CD4-positive, CD25-positive, alpha-beta regulatory T cell (primary cell): ENCODE measurements at places on chromosomes 3 and 15.

DNA sequence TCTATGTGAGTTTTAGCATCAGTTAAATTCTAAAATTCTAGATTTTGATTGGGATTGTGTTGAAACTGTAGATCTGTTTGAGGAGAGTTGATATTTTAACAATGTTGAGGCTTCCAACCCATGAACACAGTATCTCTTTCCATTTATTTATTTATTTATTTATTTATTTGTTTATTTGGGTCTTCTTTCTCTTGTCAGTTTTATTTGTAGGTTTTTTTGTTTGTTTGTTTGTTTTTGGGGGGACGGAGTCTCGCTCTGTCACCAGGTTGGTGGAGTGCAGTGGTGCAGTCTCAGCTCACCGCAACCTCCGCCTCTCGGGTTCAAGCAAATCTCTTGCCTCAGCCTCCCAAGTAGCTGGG is 25.3 kb downstream of the MRAS start:
- no peak for DNase-seq

- DNase-seq: no peak
Observed at GRCh38 chr3:64238971-64239667, 13.9 kb upstream of the PRICKLE2 start.

DNA sequence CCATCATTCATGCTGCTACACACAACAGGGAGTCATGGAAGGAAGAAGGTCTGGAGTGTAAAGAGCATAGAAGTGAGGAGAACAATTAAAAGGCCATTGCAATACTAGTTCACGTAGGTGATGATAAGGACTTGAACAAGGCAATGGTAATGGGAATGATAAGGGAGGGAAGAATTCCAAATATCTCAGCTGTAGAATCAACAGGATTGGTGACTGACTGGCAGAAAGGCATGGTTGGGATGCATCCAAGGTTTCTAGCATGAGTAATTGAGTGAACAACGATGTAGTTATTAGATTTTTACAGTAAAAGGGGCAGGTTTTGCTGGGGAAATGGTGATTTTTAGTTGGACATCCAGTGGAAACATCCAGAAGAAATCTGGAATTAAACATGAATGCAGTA is 2.4 kb upstream of the SEC62 start:
- no peak for DNase-seq

- no peak for DNase-seq
Observed at GRCh38 chr3:67154429-67154828, 156.3 kb downstream of the KBTBD8 start.

- DNase-seq: no peak
Observed at GRCh38 chr15:69081310-69082004, 67.0 kb downstream of the NOX5 start.

GRCh38 chr15:100997442-100997841 is 78.3 kb downstream of the LRRK1 start:
- no peak for DNase-seq

GRCh38 chr3:42428830-42429229 is 18.4 kb upstream of the LYZL4 start:
- no peak for DNase-seq

GRCh38 chr3:54168451-54168850 is 46.1 kb downstream of the CACNA2D3 start:
- DNase-seq: no peak

GRCh38 chr3:129428376-129429079 is at the start of gene EFCAB12:
TSS of gene EFCAB12 (minus strand) at chr3:129428636. CDS start at chr3:129428488, 148 bp downstream.
- DNase-seq: peak; percentile 92

- no peak for DNase-seq
Observed at GRCh38 chr3:130933801-130934345, 40.0 kb downstream of the ATP2C1 start.

DNA sequence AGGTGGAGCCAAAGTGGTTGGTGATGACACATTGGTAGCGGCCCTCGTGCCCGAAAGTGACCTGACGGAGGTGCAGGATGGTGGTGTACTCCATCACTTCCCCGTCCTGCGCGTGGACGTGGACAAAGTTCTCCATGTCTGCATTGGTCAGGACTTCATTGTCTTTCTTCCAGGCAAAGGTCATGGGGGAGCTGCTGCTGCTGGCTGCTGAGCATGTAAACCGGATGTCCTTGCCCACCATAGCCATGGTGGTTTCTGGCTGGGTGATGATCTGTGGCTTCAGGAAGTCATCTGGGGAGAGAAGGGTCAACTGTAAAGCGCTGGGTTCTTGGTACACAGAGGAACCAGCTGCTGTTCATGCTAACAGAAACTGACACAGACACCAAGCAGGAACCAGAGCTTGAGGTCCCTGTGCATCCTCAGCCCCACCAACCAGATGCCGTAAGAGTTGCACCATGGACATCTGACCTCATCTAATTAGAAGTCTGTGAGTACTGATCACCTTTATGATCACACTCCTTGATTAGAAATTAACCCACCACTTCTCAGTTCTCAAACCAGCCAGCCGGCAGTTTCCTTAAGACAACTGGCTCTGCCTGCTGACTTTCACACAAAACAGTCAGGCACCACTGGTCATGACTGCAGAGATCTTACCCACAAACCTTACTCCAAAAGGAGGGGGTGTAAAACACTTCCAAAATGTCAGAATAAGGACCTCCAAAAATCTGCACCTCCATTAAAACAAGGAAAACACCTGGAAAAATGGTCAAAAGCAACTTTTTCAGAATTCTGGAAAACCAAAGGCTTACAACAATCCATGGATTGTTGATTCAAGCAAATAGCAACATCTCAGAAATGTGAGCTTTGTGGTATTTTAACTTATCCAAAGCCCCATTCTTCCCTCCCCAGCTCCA is 114.6 kb downstream of the LRIG1 start:
- DNase-seq: no peak

DNA sequence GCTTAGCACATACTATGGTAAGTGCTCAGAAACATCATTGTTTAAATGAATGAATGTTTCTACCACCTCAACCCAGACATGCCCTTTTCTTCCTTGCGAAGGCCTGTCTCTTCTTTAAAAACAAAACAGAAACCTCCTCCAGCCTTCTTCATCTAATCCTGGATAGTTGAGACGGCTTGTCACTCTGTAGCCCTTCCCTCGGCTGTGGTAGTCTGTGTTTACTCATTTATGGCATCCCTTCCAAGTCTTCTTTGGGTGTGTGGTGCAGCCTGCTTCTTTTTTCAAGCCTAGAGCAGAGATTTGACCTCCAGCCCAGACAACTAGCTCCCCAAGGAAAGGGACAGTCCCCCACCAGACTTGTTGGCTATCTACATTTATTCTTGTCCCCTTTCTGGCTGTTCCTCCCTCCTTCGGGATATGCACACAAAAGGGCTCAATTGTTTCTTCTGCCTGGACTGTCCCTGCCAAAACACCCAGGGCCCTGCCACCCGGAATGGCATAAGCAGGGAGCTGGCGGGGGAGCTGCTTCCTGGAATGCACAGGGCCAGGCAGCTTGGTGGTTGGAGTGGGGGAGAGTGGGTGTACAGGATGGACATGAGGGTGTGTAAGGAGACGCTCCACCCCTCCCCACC is 67.8 kb downstream of the ITGA11 start:
- DNase-seq: no peak

DNA sequence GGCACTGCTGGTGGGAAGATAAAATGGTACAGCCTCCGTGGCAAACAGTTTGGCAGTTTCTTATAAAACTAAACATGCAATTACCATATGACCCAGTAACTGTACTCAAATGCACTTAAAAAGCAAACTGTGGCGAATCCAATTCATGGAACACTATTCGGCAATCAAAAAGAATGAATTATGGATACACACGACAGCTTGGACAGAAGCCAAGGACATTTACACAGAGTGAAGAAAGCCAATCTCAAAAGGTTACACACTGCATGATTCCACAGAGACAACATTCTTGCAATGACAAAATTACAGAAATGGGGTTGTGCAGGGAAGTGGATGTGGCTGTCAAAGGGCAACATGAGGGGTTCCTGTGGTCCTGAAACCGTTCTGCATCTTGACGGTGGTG is 122.1 kb upstream of the IQSEC1 start:
- no peak for DNase-seq

GRCh38 chr3:4588466-4588865 is 95.3 kb downstream of the ITPR1 start:
- no peak for DNase-seq

DNA sequence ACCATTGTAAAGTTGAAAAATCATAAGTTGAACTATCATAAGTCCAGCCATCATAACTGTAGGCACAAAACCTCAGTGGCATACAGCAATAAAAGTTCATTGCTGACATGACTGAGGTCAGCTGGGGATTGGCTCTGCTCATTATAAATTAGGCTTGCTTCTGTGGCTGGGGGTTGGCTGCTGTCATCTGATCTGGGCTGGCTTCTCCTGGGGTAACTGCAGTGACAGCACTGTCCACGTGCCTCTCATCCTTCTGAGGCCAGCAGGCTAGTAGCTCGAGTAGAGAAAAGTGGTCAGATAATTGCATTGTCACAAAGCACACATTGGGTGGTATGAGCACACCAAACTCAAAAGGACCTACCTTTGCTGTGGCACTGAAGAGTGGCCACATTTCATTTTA is 31.3 kb downstream of the CMTM7 start:
- DNase-seq: no peak

DNA sequence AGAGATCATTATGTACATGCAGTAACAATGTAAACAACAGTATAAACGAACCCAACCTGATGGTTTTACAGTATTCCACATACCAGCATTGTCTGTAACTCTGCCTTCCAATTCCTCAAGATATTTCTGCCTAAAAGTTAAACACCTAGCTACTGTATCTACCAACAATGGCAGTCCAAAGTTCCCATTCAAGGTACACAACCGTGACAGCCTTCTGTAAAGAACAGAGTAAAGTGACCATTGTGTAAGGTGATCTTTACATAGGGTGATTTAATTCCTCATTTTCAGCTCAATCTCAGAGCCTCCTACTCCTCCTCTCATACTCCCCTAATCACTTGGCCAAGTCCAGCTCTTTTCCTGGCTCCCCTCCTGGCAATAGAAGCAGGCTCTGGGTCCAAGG is 10.4 kb downstream of the SECISBP2L start:
- no peak for DNase-seq

- DNase-seq: no peak
Observed at GRCh38 chr3:12992629-12993516, 80.4 kb downstream of the IQSEC1 start.

GRCh38 chr15:40940296-40940801 is 11.2 kb downstream of the DLL4 start:
- peak; percentile 18 for DNase-seq

- DNase-seq: peak; percentile 66
Observed at GRCh38 chr3:16884084-16884747, 539 bp upstream of the PLCL2 start.

- DNase-seq: no peak
Observed at GRCh38 chr15:57138349-57138788, 219.9 kb downstream of the TCF12 start.

GRCh38 chr3:124429129-124429815 is 301.0 kb upstream of the UMPS start:
- no peak for DNase-seq

DNA sequence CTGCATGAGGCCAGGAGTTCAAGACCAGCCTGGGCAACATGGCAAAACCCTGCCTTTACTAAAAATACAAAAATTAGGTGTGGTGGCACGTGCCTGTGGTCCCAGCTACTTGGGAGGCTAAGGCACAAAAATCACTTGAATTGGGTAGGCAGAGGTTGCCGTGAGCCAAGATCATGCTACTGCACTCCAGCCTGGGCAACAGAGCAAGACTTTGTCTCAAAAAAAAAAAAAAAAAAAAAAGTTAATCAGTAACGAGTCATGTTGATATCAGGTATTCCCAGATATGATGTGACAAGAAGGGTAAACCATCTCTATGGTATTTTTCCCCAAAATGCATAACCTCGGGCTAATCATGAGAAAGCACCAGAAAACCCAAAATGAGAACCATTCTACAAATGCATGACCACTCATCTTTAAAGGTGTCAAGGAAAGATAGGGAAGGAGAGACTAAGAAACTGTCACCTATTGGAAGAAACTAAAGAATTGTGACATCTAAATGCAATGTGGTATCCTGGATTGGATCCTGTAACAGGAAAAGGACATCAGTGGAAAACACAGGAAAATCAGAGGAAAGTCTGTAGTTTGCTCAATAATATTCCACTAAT is 66.5 kb upstream of the MAP4 start:
- no peak for DNase-seq

- DNase-seq: no peak
Observed at GRCh38 chr15:90037511-90037860, 36.4 kb downstream of the ZNF710 start.

GRCh38 chr15:69500339-69500738 is 47.7 kb downstream of the RPLP1 start:
- DNase-seq: no peak

GRCh38 chr15:69468241-69469121 is 15.9 kb downstream of the RPLP1 start:
- peak; percentile 90 for DNase-seq

DNA sequence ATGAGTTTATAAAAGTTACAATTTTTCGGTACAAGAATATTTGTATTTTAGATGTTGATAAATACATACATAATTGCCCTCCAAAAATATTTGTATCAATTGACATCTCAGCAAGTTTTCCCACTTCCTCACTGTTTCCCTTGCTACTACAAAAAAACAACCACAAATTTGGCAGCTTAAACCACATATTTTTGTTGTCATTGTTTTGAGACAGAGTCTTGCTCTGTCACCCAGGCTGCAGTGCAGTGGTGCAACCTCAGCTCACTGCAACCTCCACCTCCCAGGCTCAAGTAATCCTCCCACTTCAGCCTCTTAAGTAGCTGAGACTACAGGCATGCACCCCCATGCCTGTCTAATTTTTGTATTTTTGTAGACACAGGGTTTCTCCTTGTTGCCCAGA is 162.8 kb upstream of the RARB start:
- DNase-seq: no peak

- no peak for DNase-seq
Observed at GRCh38 chr3:143218166-143218835, 98.7 kb downstream of the CHST2 start.

DNA sequence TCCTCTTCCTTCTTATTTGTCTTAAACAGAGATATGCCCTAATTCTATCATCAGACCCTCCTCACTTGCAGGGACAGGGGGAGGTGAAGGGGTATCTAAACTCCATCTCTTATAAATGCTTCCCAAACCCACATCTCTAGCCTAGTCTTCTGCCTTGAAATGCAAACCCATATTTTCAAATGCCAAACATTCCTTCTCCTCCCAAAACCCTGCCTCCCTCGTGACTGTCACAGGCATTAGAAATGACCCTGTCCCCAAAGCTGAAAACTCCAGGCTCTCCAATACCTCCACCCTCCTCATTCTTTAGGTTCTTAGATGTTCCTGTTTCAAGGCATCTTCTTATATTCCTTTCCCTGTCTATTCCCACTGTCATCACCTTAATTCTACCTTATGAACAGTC is 191.0 kb downstream of the ERC2 start:
- no peak for DNase-seq

DNA sequence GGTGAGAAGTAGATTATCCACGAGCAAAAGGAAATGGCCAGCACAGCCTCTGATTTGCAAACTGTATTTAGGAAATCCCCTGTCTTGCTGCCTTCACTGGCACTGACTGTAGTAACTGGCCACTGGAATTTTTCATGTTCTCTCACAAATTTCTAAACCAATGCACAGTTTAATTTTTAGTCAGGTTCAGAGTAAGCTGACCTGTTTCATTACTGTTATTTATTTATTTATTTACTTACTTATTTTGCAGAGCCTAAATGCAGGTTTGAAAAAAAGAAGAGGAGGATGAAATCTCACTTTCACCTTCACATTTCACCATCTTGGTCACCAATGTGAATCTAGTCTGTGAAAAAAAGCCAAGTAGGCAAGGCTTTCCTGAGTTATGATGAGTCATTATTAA is 291.0 kb downstream of the PLOD2 start:
- DNase-seq: no peak

GRCh38 chr3:156341332-156341731 is 213.6 kb downstream of the SSR3 start:
- DNase-seq: no peak
